ENCODE measurements at places on chromosomes 2 and 18.
A peak's percentile ranks its signal among the peaks of the same experiment; 100 is the strongest.

GRCh38 chr2:218894151-218894879 is 13.7 kb downstream of the WNT10A start:
- DNase-seq = no peak

DNA sequence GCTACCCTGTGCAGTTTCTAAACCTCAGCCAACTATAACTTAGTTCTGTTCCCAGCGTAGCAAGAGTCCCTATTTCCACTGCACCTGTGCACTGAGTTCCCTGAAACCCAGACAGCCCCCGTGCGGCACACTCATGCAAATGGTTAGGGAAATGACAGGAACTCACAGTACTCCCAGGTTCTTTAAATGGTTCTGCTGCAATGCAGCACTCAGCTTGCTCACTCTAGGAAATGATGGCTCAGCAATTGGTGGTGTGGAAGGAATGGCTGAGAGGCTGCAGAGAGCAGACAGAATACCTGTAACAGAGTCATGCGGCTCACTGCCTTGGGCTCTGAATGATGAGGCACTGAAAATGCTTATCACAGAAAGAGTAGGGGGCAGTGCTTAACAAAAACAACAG is 143.0 kb downstream of the RAD51AP2 start:
- DNase-seq = no peak

GRCh38 chr18:53757328-53757727 is 467.1 kb downstream of the MBD2 start:
- no peak for DNase-seq

- DNase-seq = no peak
These were observed 239.7 kb upstream of the RASGRP3 start for GRCh38 chr2:33236482-33237385.

DNA sequence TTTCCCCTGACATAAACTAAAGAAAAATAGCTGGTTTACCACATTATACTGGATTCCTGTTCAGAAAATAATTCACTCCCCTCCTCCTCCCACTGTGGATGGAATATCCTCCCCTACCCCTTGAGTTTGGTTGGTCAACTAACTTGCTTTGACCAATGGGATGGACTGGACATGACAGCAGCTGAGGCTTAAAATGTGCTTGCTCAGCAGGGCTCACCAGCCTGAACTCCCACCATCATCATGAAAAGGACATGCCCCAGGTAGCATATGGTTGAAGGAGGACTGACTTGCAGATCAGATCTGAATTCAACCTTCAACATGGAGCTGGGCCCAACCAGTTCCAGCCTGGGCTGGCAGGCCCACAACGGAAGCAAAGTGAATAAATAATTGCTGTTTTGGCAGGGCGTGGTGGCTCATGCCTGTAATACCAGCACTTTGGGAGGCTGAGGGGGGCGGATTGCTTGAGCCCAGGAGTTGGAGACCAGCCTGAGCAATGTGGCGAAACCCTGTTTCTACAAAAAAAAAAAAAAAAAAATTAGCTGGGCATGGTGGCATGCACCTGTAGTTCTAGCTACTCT is 284.4 kb downstream of the AFF3 start:
- DNase-seq = no peak

GRCh38 chr2:222604749-222605515 is 51.0 kb downstream of the FARSB start:
- DNase-seq = no peak

DNA sequence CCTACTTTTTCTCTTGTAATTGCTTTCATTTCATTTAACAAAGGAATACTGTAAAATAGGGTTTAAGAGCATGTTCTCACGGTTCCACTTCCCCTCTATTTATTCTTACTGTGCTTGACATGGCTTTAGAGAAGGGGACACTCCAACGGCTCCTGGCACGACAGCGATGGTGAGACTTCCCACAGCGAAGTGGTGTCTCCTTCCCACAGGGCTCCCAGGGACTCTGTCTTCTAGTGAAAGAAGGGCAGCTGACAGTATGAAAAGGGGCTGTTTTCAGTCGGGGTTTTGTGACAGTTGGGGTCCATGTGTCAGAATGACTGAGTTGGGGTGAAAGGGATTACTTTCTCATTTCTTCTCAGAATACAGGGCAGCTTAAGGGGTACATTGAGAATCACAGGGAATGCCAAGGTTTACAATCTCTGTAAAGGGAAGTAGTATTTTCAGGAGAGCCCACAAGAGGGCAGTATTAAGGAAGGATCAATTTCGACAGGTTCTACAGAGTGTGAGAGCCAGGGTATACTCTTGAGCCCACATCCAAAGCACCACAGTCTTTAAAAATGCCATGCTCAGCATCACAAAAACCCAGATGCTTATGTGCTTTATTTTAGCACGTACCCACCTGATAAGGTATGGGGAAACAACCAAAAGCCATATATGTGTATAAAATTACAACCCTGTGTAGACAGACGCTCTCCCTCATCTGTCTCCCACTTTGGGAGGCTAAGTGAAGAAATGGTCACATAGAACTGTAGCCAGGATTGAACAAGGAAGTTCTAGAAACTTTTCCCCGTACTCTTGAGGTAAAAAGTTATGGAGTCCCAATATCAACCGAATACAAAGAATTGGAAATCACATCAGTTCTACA is 31.3 kb upstream of the RAPGEF4 start:
- DNase-seq = peak; percentile 71

- no peak for DNase-seq
These were observed 67.0 kb downstream of the RBMS1 start for GRCh38 chr2:160426604-160427003.

GRCh38 chr2:240767341-240767740 is 52.7 kb downstream of the KIF1A start:
- DNase-seq = no peak

- DNase-seq = no peak
These were observed 419.6 kb upstream of the POU3F3 start for GRCh38 chr2:104434318-104434792.

DNA sequence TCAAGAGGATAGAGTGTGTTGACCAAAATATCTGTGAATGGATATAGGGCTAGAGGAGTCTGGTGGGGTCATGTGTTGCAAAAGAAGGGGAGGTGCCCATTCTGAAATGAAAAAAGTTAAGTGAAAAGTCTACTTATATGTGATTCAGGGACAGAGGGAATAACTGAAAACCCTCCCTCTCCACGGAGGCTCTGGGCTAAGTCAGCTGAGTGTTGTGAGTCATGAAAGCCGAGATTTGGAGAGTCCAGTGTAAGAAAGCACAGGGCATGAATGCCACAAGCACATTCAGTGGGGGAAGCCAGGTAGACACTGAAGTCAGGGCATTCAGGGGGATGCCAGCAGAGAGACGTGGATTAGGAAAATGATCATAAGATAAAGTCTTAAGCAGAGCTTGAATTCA is 871.9 kb downstream of the TSN start:
- DNase-seq = no peak

GRCh38 chr18:35050028-35050546 is 8.9 kb downstream of the MAPRE2 start:
- no peak for DNase-seq

DNA sequence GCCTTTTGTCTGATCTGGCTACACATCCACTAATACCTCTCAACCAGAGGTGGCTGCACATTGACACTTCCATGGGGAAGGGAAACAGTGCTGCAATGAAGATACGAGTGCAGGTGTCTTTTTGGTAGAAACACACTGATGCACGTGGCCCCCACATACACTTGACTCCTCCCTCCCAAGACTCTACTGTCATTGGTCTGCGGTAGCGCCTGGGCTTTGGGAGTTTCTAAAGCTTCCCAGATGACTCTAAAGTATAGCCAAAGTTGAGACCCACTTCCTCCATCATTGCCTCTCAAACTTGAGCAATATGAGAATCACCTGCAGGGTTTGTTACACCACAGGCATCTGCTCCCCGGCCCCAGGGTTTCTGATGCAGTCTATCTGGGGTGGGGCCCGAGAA is 11.0 kb downstream of the SLC14A1 start:
- DNase-seq = no peak
